ENCODE measurements at places on chromosomes 5 and 9.
A peak's percentile ranks its signal among the peaks of the same experiment; 100 is the strongest.

GRCh38 chr5:14655146-14655741 lies 9.3 kb upstream of the OTULIN start:
- DNase-seq, result no peak

GRCh38 chr9:136438548-136439480 lies 831 bp downstream of the INPP5E start:
- peak; percentile 28 for DNase-seq

DNA sequence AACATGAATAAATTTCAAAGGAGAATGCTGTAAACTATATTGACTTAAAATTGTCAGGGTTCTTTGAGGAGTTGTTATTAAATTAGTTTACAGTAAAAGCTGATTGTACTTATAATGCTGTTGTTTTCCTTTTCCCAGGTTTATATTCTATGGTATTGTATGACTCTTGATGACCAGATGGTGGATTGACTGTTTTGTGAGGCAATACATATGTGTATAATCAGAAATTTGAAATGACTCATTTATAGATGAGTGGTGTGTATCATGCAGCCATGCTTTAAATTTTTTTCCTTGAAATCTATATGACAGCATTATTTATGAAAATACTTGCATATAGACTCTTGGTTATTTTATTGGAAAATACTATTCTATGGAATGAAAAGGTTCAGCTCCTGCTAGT lies 195.3 kb downstream of the CNTLN start:
- DNase-seq, result no peak

- DNase-seq, result peak; percentile 14
These were observed 38.9 kb downstream of the LYRM7 start for GRCh38 chr5:131209506-131210150.

Data from stimulated activated CD8-positive, alpha-beta memory T cell treated with anti-CD3 and anti-CD28 coated beads, Interleukin-12 subunit alpha, Interleukin-12 subunit beta, amount 100 ng/mL, for 1 hour (primary cell).